ENCODE measurements at places on chromosomes 2 and 18. TPM values are rescaled to one million over a fixed set of nuclear protein-coding genes. Genes with fewer than 3 reads are reported as not detected.

Gene XPO1
- total RNA-seq: 130 TPM

Gene SGPP2
- 3.3 TPM for total RNA-seq

Gene RMDN2
- 3.5 TPM for total RNA-seq

Gene CNGA3
- total RNA-seq: not detected

Gene LIPG
- total RNA-seq: 0.22 TPM

Gene HOXD8
- not detected for total RNA-seq

- DNase-seq: no peak
Measured at GRCh38 chr18:10444314-10445006, 10.0 kb upstream of the APCDD1 start.
